ENCODE measurements at places on chromosomes 2 and 18. TPM values are rescaled to one million over a fixed set of nuclear protein-coding genes. Genes with fewer than 3 reads are reported as not detected.

SCLY gene
- 11.6 TPM for total RNA-seq

TXNDC2 gene
- total RNA-seq = 0.36 TPM

GRCh38 chr2:190119257-190119656, 56.7 kb upstream of the MSTN start:
- peaks cover 8% of the 10 kb centered on the region for H3K4me1 ChIP-seq
- H3K27ac ChIP-seq = no peak overlapping the region
- H3K36me3 ChIP-seq = no peaks in the 10 kb centered on the region
- peak overlapping the region; percentile 23 for H3K4me3 ChIP-seq
- no peaks in the 10 kb centered on the region for H3K27me3 ChIP-seq

DNA sequence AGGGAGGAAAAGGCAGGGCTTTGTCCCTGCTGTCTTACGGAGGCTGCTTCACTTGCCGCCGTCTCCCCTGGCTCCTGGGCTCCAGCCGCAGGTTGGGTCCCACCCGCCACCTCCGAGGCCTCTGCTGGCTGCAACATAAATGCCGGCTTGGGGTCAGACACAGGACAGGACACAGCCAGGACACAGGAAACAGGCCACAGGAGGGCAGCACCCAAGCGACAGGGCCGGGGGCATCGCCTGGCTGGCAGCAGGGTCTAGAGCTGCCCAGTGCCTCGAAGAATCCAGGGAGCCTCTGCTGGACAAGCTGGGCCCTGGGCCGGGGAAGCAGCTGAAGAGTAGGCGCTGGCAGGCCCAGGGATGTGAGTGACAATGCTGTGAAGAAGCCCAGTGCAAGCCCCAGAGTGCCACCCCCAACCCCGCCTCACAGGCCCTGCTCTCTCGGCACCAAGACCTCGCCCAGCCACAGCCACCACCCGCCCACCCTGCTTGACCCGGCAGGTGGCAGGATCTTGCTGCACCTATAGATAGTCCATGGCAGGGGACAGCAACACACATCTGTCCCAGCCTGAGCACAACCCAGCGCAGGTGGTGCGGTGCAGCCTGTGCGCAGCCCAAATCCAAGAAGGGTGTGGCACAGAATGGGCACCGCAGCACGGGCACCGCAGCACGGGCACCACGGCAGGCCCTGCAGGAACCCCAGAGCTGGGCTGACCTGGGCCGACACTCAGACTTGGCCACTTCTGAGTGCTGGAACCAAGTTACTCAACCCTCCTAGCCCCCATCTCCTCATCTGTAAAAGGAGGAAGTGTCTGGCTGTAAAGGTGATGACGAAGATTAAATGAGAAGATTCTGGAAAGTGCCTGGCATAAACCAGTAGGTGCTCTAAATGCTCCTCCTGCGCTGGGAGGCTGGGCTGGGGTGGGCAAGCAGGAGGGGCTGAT, 55.6 kb downstream of the BIN1 start:
- no peaks in the 10 kb centered on the region for H3K4me1 ChIP-seq
- no peak overlapping the region for H3K27ac ChIP-seq
- H3K36me3 ChIP-seq = peaks cover 5% of the 10 kb centered on the region
- peak; percentile 87 for DNase-seq

- H3K27ac ChIP-seq = peak overlapping the region; percentile 15
- no peaks in the 10 kb centered on the region for H3K27me3 ChIP-seq
- peaks cover 28% of the 10 kb centered on the region for H3K36me3 ChIP-seq
Observed at GRCh38 chr18:36808681-36809080, 20.1 kb downstream of the TPGS2 start.

DNA sequence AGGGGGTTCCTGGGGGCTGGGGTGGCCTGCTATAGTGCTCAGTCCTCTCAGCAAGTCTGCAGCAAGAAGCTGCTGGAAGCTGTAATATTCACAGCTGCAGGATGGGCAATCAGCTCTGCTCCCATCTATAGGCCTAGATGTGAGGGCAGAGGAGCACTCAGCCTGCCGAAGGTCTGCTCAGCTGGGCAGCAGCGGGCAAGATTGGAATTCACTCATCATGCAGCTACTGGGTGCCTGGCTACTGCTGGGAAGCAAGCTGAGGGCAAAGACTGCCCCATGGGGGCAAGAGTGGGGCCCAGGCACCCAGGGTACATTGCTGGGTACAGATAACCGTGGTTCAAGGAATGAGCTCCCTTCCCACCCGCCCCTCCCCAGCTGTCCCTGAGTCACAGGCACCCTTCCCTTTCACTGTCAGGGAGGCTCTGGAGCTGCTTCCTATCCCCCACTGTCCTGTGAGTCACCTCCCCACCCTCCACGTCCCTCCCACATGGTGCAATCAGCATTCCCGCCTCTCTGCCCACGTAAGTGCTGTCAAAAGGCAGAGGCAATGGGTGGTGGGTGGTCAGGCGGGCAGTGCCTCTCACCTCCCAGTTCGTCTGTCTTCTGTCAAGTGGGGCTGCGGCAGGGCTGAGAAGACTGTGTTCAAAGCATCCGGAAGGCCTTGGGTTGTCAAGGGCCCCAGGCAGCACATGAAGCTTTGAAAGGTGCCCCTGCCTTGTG, 169.2 kb downstream of the TRIM43 start:
- H3K36me3 ChIP-seq = no peaks in the 10 kb centered on the region
- no peaks in the 10 kb centered on the region for H3K4me1 ChIP-seq
- H3K27me3 ChIP-seq = no peaks in the 10 kb centered on the region
- H3K4me3 ChIP-seq = no peak overlapping the region

DNA sequence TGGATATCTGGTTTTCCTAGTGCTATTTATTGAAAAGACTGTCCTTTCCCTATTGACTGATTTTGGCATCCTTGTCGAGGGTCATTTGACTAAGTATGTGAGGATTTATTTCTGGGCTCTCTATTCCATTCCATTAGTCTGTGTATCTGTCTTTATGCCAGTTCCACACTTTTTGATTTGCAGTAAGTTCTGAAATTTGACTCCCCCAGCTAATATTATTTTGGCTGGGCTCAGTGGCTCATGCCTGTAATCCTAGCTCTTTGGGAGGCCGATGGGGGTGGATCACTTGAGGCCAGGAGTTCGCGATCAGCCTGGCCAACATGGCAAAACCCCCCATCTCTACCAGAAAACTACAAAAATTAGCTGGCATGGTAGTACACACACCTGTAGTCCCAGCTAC, 46.8 kb upstream of the GAREM2 start:
- H3K27me3 ChIP-seq = no peaks in the 10 kb centered on the region
- H3K4me1 ChIP-seq = no peaks in the 10 kb centered on the region
- H3K27ac ChIP-seq = no peak overlapping the region
- no peak for DNase-seq
- no peak overlapping the region for H3K4me3 ChIP-seq

- H3K4me1 ChIP-seq = peaks cover 6% of the 10 kb centered on the region
- no peak for DNase-seq
- H3K27ac ChIP-seq = no peak overlapping the region
Observed at GRCh38 chr2:160484859-160485520, 8.6 kb downstream of the RBMS1 start.

DNA sequence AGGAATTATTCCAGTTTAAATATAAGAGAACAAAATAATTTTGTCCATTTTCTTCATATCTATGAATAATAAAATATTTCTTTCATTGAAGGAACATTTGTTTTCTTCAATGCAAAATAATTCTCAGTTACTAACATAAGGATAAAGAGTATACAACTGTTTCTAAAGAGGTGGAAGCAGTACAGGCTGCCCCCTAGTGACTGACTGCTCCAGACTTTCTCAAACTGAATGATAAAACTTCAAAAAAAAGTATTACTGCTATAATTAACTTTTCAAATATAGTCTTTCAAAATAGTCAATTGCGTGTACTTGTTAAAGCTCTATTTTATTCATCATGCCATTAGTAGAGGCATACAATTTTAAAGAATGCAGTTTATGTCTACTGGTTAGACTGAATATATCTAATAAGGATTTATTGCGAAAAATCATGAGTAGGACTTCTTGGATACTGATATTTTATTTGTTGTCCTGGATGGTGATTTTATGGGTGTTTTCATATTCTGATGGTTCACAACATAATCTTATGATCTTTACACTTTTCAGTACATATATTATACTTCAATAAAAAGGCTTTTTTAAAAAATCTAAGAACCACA, 100.1 kb downstream of the WDPCP start:
- no peaks in the 10 kb centered on the region for H3K36me3 ChIP-seq
- H3K27ac ChIP-seq = no peak overlapping the region
- no peak for DNase-seq
- H3K4me1 ChIP-seq = no peaks in the 10 kb centered on the region
- H3K4me3 ChIP-seq = no peak overlapping the region

All from osteoblast (primary cell).